ENCODE measurements at places on chromosomes 4 and X. TPM values are rescaled to one million over a fixed set of nuclear protein-coding genes. Genes with fewer than 3 reads are reported as not detected.

GAGE2A gene
- not detected for total RNA-seq

KLF8 gene
- total RNA-seq: 1.3 TPM

SPIN4 gene
- 2.2 TPM for total RNA-seq

TMEM164 gene
- 25.1 TPM for total RNA-seq

ETDA gene
- total RNA-seq: not detected

CSAG1 gene
- not detected for total RNA-seq

SLC7A11 gene
- total RNA-seq: 91.2 TPM

TEX13B gene
- not detected for total RNA-seq

PDGFC gene
- 9.8 TPM for total RNA-seq

SLC34A2 gene
- total RNA-seq: not detected

PLK4 gene
- 33.5 TPM for total RNA-seq

POU4F2 gene
- not detected for total RNA-seq

NFXL1 gene
- 5.7 TPM for total RNA-seq

KIF4A gene
- total RNA-seq: 13.9 TPM

CLDN34 gene
- total RNA-seq: 0.26 TPM

CT45A10 gene
- not detected for total RNA-seq

PARM1 gene
- 0.04 TPM for total RNA-seq

C4orf50 gene
- not detected for total RNA-seq

CORIN gene
- total RNA-seq: 0.56 TPM

XK gene
- under 0.01 TPM for total RNA-seq

GRID2 gene
- total RNA-seq: not detected

KIAA1210 gene
- total RNA-seq: not detected

CTSO gene
- 12.1 TPM for total RNA-seq

ARSJ gene
- 77.4 TPM for total RNA-seq

PRKG2 gene
- not detected for total RNA-seq

TBC1D8B gene
- total RNA-seq: 5.3 TPM

MXRA5 gene
- not detected for total RNA-seq

SPANXD gene
- not detected for total RNA-seq

SAGE1 gene
- not detected for total RNA-seq

GYG2 gene
- not detected for total RNA-seq

TMEM271 gene
- not detected for total RNA-seq

CFP gene
- 0.13 TPM for total RNA-seq

FBXL5 gene
- total RNA-seq: 71.3 TPM

SERTM2 gene
- not detected for total RNA-seq

VCX2 gene
- total RNA-seq: not detected

UGT2B15 gene
- total RNA-seq: not detected

DGKK gene
- total RNA-seq: not detected

USP17L26 gene
- total RNA-seq: not detected

ARAP2 gene
- total RNA-seq: 0.14 TPM

UCP1 gene
- not detected for total RNA-seq

SHROOM2 gene
- total RNA-seq: 5.1 TPM

RGS12 gene
- total RNA-seq: 47.8 TPM

MAGEA12 gene
- not detected for total RNA-seq

AMOT gene
- total RNA-seq: 4.8 TPM

ZNF718 gene
- 5.2 TPM for total RNA-seq

GC gene
- total RNA-seq: not detected

SMIM31 gene
- total RNA-seq: not detected

CXorf49 gene
- total RNA-seq: not detected

PHOX2B gene
- total RNA-seq: not detected

SH2D1A gene
- not detected for total RNA-seq

SSX2 gene
- 0.14 TPM for total RNA-seq

TKTL1 gene
- not detected for total RNA-seq

MAGEH1 gene
- 23.4 TPM for total RNA-seq

SPACA5 gene
- total RNA-seq: not detected

TRPC5OS gene
- total RNA-seq: not detected

LNX1 gene
- total RNA-seq: 2.6 TPM

SLIT2 gene
- 10.1 TPM for total RNA-seq

FGFBP2 gene
- not detected for total RNA-seq

PRSS48 gene
- not detected for total RNA-seq

Measured in pulmonary artery endothelial cell (primary cell).